ENCODE measurements at places on chromosomes 5 and 9.

DNA sequence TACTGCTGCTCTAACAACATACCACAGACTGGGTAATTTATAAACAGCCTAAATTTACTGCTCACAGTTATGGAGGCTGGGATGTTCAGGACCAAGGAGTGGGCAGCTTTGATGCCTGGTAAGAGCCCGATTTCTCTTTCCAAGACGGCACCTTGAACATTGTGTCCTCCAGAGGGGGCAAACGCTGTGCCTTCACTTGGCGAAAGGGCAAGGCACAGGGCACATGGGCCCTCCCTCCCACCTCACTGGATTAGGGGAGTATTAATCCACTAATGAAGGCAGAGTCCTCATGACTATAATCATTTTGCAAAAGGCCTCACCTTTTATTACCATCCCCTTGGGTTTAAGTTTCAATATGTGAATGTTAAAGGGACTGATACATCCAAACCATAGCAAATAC, 397.7 kb downstream of the TMEM38B start:
- DNase-seq: no peak

DNA sequence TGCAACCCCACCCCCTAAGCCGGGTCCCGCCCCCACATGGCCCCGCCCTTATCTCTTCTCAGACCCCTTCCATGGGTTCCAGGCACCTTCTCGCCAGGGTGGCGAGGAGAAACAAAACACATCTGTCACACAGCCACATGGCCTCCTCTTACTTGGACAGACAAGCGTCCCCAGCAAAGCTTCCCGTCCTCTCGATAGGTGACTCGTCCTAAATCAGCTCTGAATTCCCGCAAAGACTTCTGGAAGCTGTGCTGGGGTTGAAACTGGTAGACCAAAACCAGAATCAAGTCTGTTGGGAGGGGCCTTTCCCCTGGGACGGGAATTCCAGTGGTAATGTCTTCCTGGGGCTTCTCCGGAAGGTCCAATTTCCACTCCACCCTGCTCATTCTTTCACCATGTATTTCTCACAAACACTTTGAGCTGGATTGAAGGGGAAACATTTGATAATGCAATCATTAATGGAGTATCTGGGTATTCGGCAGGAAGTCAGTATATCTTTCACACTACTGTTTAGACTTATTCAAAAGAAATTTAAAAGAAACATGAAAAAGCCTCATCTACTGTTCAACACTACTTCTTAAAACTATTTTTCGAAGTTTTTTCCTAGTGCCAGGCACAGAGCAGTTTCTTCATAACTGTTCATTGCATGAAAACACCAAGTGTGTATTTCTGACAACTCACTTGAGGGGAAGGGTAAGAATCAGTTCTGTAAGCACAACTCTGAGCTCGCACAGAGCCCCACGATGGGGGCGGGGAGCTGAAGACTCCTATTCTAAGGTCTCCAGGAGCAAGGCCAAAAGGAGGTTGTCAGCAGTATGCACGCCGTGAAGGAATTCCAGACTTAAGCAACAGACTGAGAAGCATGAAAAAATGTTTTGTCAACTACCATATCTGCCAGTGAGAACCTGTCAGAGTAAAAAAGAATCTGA, 644 bp upstream of the CTNNAL1 start:
- no peak for DNase-seq

DNA sequence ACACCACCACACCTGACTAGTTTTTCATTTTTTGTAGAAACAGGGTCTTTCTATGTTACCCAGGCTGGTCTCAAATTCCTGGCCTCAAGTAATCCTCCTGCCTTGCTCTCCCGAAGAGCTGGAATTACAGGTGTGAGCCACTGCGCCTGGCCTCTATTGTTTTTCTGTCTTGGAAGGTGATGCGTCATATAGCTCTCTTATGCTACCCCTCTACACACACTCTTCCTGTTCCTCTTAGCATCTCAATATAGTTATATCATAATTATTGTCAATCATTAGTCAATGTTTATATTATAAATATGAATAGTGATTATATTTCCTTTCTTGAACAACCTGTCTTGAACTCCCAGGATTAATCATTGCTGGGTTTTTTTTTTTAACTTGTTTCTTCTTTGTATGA, 7.3 kb downstream of the PKD2L2 start:
- DNase-seq: no peak

DNA sequence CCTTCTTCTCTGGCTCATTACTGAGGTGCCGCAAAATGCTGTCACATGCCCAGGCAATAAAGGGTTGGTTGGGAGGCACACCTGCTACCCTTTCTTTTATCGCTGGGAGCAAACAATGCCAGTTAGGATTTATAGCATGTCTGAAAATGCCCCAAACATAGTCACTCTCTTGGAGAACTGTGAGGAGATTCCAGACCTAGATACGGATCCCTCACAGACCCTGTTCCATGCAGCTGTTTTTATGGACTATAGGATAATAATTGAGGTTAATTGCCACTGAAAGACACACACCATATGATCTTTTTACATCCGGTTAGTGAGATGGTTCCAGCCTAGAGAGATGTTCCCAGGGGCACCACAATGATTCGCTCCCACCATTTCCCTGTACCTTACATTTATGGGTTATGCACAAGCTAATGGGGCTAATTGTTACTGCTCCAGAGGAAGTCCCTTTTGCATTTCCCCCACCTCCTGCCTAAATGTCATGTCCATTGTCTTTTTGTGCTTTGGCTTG, 318.1 kb downstream of the PIK3R1 start:
- no peak for DNase-seq

GRCh38 chr5:149863830-149864229, 80.8 kb downstream of the PDE6A start:
- no peak for DNase-seq

DNA sequence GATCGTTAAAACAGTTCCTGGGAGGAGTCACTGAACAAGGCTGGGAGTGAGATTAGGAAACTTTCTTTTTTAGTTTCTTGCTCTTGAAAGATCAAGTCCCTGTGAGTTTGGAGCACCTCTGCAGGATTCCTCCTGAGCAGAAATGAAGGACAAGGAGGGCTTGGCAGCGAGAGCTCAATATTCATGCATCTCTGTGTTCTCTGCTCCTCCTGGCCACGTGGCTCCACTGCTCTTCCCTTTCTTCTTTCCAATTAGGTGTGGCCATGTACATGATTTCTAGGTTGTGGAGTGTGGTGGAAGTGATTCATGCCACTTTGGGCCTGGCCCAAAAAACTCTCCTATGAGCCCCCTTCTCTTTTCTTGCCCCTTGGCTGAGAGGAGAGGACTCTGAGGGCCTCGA, 67.2 kb downstream of the FGF18 start:
- no peak for DNase-seq

Measured in stimulated activated CD8-positive, alpha-beta memory T cell treated with anti-CD3 and anti-CD28 coated beads, Interleukin-12 subunit alpha, Interleukin-12 subunit beta, amount 100 ng/mL, for 1 hour (primary cell).